ENCODE measurements at places on chromosomes 11 and 22.

- DNase-seq, result peak; percentile 38
Observed at GRCh38 chr22:43110444-43110926, at the start of gene BIK. Gene BIK, plus strand, starts transcription at chr22:43110750. Its CDS starts 13,273 bp downstream, at chr22:43124023.

GRCh38 chr22:38131399-38131798 is 20.9 kb upstream of the BAIAP2L2 start:
- no peak for DNase-seq

- DNase-seq, result no peak
Observed at GRCh38 chr11:17839450-17839849, 104.9 kb downstream of the KCNC1 start.

DNA sequence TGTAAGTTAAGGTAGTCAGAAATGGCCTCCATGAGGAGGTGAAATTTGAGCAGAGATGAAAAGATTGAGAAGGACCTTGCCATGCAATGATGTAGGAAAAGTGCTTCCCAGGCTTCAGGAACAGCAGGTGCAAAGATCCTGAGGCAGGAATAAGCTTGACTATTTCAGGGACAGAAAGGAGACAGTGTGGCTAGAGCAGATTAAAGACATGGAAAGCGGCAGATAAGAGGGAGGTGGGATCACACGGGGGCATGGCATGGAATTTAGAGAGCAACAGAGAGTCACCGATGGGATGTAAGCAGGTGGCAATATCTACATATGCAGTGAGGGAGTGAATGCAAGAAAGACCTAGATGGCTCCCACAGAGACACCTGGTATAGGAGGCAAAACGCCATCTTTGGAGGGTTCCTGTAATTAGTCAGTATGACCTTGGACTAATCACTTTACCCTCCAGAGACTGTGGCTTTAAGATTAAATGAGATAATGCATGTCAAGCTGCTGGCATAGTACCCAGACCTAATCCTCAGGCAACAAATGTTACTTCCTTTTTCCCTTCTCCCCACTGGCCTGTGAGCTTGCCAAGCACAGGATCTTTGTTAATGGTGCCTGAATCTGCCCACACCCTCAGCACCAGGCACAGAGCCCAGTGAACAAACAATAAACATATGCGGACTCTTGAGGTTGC is 24.6 kb upstream of the ACER3 start:
- DNase-seq, result no peak

DNA sequence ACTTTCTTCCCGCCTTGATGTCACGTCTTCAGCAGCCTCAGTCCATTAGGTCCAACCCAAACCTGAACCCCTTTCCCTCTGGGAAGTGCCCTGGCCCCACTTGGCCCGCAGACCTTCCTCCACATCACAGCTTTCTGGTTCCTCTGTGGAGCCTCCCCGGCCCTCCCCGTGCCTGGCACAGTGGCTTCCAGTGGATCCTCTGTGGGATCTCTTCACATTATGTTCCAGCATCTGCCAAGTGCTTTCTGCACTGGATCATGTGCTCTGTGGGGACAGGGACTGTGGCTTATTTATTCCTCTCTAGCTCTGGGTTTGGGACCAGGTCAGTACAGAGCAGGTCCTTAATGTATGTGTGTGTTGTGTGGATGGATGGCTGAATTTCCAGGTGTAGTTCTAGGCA is 30.9 kb downstream of the POLR3H start:
- DNase-seq, result no peak

- DNase-seq, result no peak
Observed at GRCh38 chr11:81870815-81871214, 862.8 kb downstream of the FAM181B start.

DNA sequence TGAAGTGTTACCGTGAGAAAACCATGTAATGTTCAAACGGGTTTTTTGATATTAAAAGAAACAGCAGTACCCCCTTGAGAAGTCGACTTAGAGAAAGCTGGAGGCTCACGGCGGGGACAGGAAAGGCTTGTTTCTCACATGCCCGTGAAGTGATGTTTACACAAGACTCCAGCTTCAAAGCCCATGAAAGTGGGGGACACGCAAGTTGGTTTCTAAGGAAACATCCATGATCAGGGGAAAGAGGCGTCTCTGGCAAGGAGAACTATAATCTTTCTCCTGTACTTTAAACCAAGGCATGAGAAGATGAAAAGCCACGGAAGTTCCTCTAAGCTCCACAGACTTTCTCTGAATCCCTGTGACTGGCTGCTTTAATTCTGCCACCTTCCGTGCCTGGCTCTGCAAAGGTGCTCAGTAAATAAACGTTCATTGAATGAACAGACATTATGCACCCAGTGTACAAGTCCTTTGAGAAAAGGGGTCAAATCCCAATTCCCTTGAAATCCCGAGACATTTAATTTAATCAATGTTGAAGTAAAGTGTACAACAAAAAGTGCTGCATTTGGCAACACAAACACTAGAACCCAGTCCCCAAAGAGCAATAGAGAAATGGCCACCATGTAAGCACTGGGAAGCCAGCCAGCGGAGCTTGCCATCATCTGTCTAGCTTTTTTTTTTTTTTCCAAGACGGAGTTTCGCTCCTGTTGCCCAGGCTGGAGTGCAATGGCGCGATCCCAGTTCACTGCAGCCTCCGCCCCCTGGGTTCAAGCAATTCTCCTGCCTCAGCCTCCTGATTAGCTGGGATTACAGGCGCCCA is 58.7 kb downstream of the AHNAK start:
- no peak for DNase-seq

DNA sequence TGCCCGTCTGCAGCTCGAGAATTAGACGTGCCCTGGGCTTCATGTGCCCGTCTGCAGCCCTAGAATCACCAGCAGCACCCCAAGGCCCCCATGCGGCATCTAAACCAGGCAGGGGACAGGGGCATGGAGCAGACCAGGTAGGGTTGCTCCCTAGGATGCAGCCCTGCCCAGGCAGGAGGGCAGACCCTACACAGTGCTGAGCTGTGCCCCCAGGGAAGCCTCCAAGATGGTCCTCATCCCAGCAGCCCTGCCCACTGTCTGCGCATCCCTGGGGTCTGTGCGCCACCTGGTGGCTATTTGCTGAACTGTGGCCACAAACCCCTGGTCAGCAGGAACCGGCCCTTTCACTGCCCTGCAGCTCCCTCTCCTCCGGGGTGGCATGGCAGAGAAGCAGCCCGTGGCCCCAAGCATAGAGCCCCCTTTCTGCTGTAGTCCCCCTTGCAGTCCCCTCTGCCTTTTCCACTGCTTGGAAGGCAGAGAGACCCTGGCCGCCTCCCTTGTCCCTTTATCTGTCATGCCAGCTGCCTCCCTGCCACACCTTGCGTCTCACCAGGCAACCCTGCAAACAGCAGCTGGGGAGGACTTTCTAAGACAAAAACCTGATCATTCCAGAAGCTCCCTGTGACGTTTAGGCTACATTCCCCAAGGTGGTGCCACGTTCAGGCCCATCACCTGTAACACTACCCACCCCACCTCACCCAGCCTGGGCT is 86.6 kb downstream of the KCNQ1 start:
- DNase-seq, result peak; percentile 67

- DNase-seq, result no peak
Observed at GRCh38 chr11:109658190-109658589, 236.2 kb downstream of the C11orf87 start.

- no peak for DNase-seq
Observed at GRCh38 chr11:121814296-121814695, 301.7 kb downstream of the BLID start.

GRCh38 chr11:34667810-34668582 is 47.1 kb downstream of the EHF start:
- no peak for DNase-seq

DNA sequence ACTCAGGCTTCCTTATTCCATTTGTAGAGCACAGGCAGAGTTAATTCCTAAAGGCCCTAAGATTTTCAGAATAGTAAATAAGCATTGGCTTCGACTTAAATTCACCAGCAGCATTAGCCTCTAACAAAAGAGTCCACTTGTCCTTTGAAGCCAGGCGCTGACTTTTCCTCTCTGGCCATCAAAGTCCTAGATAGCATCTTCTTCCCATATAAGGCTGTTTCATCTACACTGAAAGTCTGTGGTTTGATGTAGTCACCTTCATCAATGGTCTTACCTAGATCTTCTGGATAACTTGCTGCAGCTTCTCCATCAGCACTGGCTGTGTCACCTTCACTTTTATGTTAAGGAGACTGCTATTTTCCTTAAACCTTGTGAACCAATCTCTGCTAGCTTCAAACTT is 118.3 kb upstream of the SOX6 start:
- no peak for DNase-seq

- no peak for DNase-seq
Observed at GRCh38 chr11:76598426-76598839, 72.1 kb downstream of the LRRC32 start.
